ENCODE measurements at places on chromosomes 4 and X. TPM values are rescaled to one million over a fixed set of nuclear protein-coding genes. Genes with fewer than 3 reads are reported as not detected.

Gene HTN3
- total RNA-seq, result not detected

Gene MAGEC1
- not detected for total RNA-seq

Gene RASL11B
- 0.16 TPM for total RNA-seq

Gene WDR1
- total RNA-seq, result 220 TPM

Gene INTS6L
- 0.17 TPM for total RNA-seq

Gene LYAR
- total RNA-seq, result 33.7 TPM

Gene CTAG1A
- total RNA-seq, result not detected

Gene ART3
- not detected for total RNA-seq

Gene MAGEB4
- total RNA-seq, result not detected

Gene TKTL2
- total RNA-seq, result not detected

Gene CXCL1
- 6.0 TPM for total RNA-seq

Gene LPAR4
- not detected for total RNA-seq

Gene ANOS1
- 0.20 TPM for total RNA-seq

Gene CLDN2
- total RNA-seq, result 5.9 TPM

Gene SPANXC
- total RNA-seq, result not detected

Gene SMIM20
- total RNA-seq, result 23.5 TPM

Gene ASB9
- 21.0 TPM for total RNA-seq

Gene SYN1
- 0.22 TPM for total RNA-seq

Gene LEF1
- not detected for total RNA-seq

Gene SH3D19
- 25.8 TPM for total RNA-seq

Gene MTNR1A
- 1.2 TPM for total RNA-seq

Gene USP38
- 7.0 TPM for total RNA-seq

Gene PRMT9
- 3.0 TPM for total RNA-seq

All from A549 treated with Mapracorat at 1 μM for 4 hours (cell line).